ENCODE measurements at places on chromosomes 6 and 20.

- peaks cover 12% of the 10 kb centered on the region for H3K4me1 ChIP-seq
- H3K27ac ChIP-seq, result peak overlapping the region; percentile 52
- no peaks in the 10 kb centered on the region for H3K27me3 ChIP-seq
Observed at GRCh38 chr6:18362058-18362561, 25.0 kb upstream of the RNF144B start.

DNA sequence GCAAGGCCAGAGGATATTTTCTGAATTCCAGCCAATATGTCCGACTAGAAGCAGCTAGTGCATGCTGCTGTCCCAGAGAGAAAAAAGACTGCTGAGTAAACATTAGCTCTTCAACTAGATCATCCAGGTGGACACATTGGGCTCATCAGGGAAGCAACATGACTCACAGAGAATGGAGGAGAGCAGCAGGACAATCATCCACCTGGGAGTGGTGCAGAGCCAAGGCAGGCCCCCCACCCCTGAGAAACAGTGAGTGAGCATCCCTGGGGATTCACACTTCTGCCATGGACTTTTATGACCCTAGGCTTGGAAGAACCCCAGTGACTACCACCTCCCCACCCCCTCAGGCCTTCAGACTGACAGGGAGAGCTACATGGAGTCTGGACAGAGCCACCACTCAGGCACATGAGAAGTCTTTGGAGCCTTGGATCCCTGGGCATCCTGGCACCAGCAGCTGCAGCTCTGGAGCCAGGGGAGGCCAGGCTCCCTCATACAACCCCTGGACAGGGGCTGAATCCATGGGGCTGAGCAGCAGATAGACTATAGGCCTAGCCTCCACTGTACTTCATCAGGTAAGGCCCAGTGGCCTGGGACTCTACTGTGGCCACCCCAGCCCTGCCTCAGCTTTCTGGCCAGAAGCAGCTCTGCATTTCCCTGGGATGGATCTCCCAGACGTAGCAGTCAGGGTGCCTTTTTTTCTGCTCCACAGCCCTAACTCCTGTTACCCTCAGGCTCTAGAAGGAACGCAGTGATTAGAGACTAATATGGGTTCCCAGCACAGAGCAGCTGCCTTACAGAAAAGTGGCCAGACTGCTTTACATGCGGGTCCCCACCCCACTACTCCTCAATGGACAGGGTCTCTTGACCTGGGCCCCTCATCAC, 82.9 kb upstream of the RNF217 start:
- H3K27me3 ChIP-seq, result no peaks in the 10 kb centered on the region
- H3K4me1 ChIP-seq, result peaks cover 21% of the 10 kb centered on the region
- no peaks in the 10 kb centered on the region for H3K36me3 ChIP-seq
- no peak for DNase-seq

GRCh38 chr6:155441112-155441465, 14.6 kb downstream of the NOX3 start:
- H3K27ac ChIP-seq, result no peak overlapping the region
- H3K4me3 ChIP-seq, result no peak overlapping the region
- H3K4me1 ChIP-seq, result no peaks in the 10 kb centered on the region
- no peaks in the 10 kb centered on the region for H3K36me3 ChIP-seq

- H3K4me3 ChIP-seq, result no peak overlapping the region
- H3K36me3 ChIP-seq, result no peaks in the 10 kb centered on the region
- no peak overlapping the region for H3K27ac ChIP-seq
- H3K27me3 ChIP-seq, result no peaks in the 10 kb centered on the region
- no peaks in the 10 kb centered on the region for H3K4me1 ChIP-seq
Observed at GRCh38 chr6:166747644-166748595, 120.9 kb upstream of the RPS6KA2 start.

DNA sequence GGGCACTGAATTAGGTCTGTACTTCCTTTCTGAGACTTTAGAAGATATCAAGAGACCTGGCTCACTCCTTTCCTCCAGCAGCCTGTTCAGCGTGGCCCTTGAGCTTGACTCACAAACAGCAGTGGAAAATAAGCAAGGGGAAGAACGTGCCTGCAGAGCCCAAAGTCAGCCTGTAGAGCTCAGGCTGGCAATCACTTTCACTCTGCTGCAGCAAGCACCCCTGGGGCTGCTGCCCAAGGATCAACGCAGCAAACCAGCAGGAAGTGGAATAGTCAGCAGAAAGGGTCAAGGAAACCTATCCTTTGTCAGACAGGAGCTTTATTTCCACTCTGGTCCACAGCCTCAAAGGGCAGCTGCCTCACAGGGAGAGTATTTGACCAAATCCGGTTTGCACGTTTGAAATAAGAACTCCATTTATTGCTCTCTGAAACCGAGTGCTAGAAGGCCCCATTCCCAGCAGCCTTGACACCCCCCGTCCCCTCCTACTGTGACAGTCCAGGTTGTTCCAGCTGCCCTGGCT, 77.4 kb downstream of the PRDM1 start:
- H3K36me3 ChIP-seq, result no peaks in the 10 kb centered on the region
- no peaks in the 10 kb centered on the region for H3K27me3 ChIP-seq
- H3K27ac ChIP-seq, result no peak overlapping the region
- no peak for DNase-seq
- peaks cover 13% of the 10 kb centered on the region for H3K4me1 ChIP-seq

DNA sequence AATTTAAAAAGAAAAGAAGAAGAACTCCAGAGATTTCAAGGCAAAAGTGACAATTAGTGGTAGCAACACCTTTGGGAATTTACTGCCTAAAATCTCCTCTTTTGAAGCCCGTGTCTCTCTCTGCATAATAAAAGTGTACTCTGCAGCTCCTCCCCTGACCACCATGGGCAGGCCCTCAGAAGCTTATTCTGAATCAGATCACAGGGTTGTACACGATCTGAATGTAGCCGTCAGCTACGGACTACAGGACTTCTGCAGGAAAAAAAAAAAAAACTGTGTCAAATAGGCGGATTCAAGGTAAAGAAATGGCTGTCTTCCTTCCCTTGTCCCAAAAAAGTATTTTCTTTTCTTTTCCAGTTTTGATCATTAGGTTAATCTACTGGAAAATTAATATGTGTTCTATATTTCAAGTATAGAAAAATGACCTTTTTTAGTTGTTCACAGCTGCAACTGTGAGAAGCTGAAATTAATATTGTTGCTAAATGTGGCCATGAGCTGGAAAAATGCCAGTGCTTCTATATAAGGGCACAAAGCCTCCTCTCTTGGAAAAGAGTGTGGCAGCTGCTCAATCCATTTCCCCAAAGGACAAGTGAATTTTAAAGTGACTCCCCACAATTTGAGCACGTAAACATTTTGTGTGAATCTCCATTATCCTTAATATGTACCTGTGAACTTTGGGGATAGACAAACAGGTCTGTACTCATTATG, 397.4 kb downstream of the C6orf118 start:
- H3K4me1 ChIP-seq, result no peaks in the 10 kb centered on the region
- no peaks in the 10 kb centered on the region for H3K36me3 ChIP-seq
- no peak for DNase-seq
- no peak overlapping the region for H3K4me3 ChIP-seq
- no peak overlapping the region for H3K27ac ChIP-seq

GRCh38 chr6:120147071-120147871, 797.7 kb upstream of the MAN1A1 start:
- no peak overlapping the region for H3K4me3 ChIP-seq
- no peaks in the 10 kb centered on the region for H3K36me3 ChIP-seq
- no peak overlapping the region for H3K27ac ChIP-seq
- DNase-seq, result no peak
- H3K4me1 ChIP-seq, result no peaks in the 10 kb centered on the region

GRCh38 chr20:57970116-57970515, 258.3 kb downstream of the ANKRD60 start:
- DNase-seq, result no peak
- H3K27me3 ChIP-seq, result peaks cover 41% of the 10 kb centered on the region
- H3K36me3 ChIP-seq, result no peaks in the 10 kb centered on the region
- no peaks in the 10 kb centered on the region for H3K4me1 ChIP-seq
- H3K27ac ChIP-seq, result no peak overlapping the region
- H3K4me3 ChIP-seq, result no peak overlapping the region

GRCh38 chr6:106785298-106785697, 155.9 kb downstream of the QRSL1 start:
- no peak overlapping the region for H3K27ac ChIP-seq
- no peak overlapping the region for H3K4me3 ChIP-seq
- H3K4me1 ChIP-seq, result peaks cover 20% of the 10 kb centered on the region
- H3K27me3 ChIP-seq, result no peaks in the 10 kb centered on the region

- H3K27ac ChIP-seq, result no peak overlapping the region
- H3K4me3 ChIP-seq, result no peak overlapping the region
- no peaks in the 10 kb centered on the region for H3K36me3 ChIP-seq
- no peaks in the 10 kb centered on the region for H3K27me3 ChIP-seq
Observed at GRCh38 chr20:36217226-36217625, 19.1 kb upstream of the AAR2 start.

GRCh38 chr6:133187657-133188453, 53.3 kb upstream of the EYA4 start:
- no peak overlapping the region for H3K27ac ChIP-seq
- H3K36me3 ChIP-seq, result no peaks in the 10 kb centered on the region
- DNase-seq, result no peak
- no peaks in the 10 kb centered on the region for H3K27me3 ChIP-seq

- H3K4me3 ChIP-seq, result no peak overlapping the region
- H3K27me3 ChIP-seq, result no peaks in the 10 kb centered on the region
- no peaks in the 10 kb centered on the region for H3K4me1 ChIP-seq
- DNase-seq, result no peak
- H3K36me3 ChIP-seq, result peaks cover 3% of the 10 kb centered on the region
Observed at GRCh38 chr6:170371588-170371987, 65.0 kb downstream of the FAM120B start.

DNA sequence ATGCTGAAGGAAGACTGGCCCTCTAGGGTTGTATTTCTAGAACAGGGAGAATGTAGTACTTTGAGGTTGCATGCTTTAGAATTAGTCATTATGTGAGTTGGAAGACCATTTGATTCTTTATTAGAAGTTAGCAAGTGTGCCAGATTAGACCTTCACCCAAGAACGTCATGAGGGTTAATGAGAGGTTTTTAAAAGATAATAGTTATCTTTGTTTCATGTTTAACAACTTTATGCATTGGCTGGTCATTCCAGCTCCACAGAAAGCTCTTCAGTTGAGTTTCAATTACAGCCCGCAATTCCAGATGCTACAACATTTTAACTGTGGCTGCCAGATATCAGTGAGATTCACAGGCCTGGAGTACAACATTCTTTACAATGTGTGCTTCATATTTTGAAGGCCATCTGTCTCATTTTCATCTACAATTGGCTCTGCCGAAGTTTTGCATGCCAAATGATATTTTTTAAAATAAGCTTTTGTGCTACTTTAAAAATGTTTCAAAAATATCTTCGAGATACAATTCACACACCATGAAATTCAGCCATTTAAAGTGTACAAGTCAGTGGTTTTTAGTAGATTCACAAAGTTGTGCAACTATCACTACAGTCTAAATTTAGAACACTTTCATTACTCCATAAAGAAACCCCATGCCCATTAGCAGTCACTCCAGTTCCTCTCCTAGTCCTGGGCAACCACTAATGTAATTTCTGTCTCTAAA, 61.1 kb upstream of the FBXO30 start:
- H3K27ac ChIP-seq, result no peak overlapping the region
- H3K4me3 ChIP-seq, result no peak overlapping the region
- no peaks in the 10 kb centered on the region for H3K36me3 ChIP-seq

DNA sequence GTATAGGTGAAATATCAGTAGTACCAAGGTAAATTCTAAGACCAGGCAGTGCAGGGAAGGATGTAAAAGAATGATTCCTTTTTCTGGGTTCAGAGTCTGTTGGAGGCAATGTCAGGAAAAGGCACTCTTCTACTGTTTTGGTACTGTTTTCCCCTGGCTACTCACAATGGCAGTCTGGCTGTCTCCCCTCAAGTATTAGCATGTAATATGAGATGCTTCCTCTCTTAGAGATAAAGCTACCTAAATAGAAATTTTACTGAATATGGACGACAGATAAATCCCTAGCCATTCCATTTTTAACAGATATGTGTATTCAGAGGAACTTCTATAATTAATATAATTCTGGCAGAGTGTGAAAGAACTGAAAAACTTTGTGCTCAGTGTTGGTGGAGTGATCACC, 3.5 kb downstream of the RNF8 start:
- no peak for DNase-seq
- H3K4me1 ChIP-seq, result peaks cover 12% of the 10 kb centered on the region
- H3K27me3 ChIP-seq, result no peaks in the 10 kb centered on the region
- H3K4me3 ChIP-seq, result no peak overlapping the region

DNA sequence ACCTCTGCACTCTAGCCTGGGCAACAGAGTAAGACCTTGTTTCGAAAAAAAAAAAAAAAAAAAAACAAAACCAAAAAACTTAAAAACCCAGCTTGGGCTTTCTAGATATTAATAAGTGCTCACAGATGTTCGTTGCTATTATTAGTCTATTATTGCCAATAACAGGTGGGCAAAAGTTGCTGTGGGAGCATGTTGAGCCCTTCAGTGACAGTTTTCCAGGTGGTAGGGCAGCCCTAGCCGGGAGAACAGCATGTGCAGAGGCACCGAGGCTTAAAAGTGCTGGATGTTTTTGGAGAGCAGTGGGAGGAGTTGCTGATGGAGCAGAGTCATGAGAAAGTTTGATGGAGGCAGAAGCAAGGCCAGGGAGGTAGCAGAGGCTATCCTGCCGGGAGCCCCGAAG, 4.4 kb downstream of the PPP1R16B start:
- peaks cover 52% of the 10 kb centered on the region for H3K27me3 ChIP-seq
- H3K4me3 ChIP-seq, result no peak overlapping the region
- H3K4me1 ChIP-seq, result no peaks in the 10 kb centered on the region
- H3K36me3 ChIP-seq, result no peaks in the 10 kb centered on the region

DNA sequence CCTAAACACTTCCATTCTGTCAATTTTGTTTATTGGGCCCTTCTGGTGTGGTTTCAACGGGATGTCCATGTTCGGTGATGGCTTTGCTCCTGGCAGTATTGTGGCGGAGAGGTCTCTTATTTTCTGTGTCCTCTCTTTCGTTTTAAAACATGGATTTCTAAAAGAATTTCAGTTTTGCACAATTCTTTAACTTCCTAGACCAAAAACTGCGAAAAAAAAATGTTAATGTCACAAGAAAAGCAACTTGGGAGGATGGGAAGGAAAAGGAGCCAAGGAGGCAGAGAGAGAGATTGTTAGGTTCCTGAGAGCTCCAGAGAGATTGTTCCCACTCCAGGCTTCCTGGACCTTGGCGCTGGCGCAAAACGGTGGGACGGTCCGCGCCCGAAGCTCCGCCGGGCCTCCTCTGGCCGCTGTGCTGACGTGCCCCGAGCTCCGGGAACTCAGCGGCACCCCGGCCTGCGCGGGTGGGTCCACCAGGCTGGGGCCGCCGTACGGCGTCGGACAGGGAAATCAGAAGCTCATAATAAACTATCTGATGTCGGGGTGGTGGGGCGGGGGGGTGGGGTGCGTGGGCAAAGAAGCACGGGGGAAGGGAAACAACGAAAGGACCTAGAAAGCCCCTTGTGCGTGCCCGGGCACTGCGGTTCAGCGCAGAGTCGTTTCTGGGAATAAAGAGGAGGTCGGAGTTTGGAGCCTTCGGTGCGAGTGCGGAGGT, 951 bp upstream of the OLIG3 start:
- H3K4me1 ChIP-seq, result peaks cover 3% of the 10 kb centered on the region
- H3K4me3 ChIP-seq, result no peak overlapping the region
- no peak for DNase-seq
- no peak overlapping the region for H3K27ac ChIP-seq
- peaks cover 90% of the 10 kb centered on the region for H3K27me3 ChIP-seq
- no peaks in the 10 kb centered on the region for H3K36me3 ChIP-seq

- no peaks in the 10 kb centered on the region for H3K4me1 ChIP-seq
- no peaks in the 10 kb centered on the region for H3K36me3 ChIP-seq
- DNase-seq, result no peak
- peaks cover 14% of the 10 kb centered on the region for H3K27me3 ChIP-seq
- no peak overlapping the region for H3K4me3 ChIP-seq
Observed at GRCh38 chr6:12709116-12709515, 7.5 kb upstream of the PHACTR1 start.

- no peak for DNase-seq
- H3K27me3 ChIP-seq, result no peaks in the 10 kb centered on the region
- H3K27ac ChIP-seq, result no peak overlapping the region
- H3K4me3 ChIP-seq, result peak overlapping the region; percentile 20
- no peaks in the 10 kb centered on the region for H3K36me3 ChIP-seq
Observed at GRCh38 chr20:36541768-36542488, 609 bp downstream of the MYL9 start.

Measured in keratinocyte (primary cell).